GM12891 (cell line): ENCODE measurements at places on chromosomes 5 and 9.
A peak's percentile ranks its signal among the peaks of the same experiment; 100 is the strongest.

- no peak for DNase-seq
These were observed 68.0 kb upstream of the PIP5K1B start for GRCh38 chr9:68637020-68637419.

DNA sequence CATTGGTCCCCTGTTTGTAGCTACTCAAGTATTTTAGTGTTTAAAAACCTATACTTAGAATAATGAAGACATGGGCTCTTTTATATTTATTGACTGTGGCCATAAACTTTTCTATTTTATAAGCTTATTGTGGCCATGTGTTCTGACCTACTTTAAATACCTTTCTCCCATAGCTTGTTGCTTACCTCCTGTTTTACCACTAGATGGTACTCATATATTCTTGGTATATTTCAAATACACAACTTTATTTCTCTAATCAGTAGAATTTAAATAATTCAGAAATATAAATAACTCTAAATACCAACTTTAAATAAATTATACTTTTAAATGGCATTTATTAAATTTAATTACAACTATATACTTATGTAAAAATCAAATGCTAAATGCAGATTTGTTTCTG, 498.0 kb downstream of the PRDM9 start:
- DNase-seq, result no peak

DNA sequence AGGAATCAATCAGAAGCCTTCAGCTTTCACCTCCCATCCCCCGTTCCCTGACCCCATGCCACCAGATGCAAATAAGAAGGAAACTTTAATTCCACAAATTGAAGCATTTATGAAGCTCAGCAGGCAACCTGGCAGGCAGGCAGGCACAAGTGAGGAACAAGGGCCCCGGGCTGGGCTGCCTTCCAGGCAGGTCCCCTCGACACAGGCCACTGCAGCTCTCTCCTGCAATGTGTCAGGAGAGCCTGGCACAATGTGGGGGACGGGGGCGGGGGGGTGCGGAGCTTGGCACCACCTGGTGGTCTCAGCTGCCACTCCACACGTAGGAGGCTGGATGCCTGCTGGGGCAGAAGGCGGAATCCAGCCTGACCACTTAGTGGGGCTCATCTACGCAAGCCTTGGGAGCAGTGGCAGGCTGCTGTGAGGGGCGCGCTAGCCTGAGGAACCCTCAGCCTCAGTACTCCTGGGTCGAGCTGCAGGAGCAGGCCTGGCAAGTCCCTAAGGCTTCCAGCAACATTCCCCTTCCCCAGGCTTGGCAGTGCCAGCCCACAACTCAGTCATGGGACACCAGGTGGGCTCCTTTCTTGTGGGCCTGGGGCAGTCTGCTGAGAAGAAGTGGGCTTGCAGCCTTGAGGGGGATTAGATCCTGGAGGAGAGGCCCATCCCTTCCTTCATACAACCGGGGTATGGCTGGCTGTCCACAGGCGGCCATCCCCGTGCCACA, 50.2 kb upstream of the KCNMB1 start:
- no peak for DNase-seq

GRCh38 chr5:68398146-68398812, 182.7 kb downstream of the PIK3R1 start:
- no peak for DNase-seq

DNA sequence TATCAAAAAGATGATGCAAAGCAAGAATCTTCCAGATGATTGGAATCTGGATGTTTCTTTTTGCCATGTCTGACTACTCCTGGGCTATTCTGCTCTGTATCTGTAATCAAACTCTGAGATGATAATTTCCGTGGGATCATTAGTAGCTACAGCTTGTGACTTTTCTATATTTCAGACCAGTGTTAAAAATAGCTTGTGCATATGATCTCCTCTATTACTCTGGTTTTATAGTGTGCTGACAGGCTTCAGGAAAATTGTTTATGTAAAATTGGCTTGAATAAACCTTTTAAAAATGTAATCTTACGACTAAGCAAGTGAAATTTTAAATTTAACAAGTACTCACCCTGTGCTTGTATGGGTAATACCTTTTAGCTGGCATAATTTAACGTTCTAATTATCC, 40.4 kb downstream of the NAA35 start:
- DNase-seq, result no peak

GRCh38 chr5:124421584-124421983, 324.9 kb downstream of the ZNF608 start:
- DNase-seq, result no peak

DNA sequence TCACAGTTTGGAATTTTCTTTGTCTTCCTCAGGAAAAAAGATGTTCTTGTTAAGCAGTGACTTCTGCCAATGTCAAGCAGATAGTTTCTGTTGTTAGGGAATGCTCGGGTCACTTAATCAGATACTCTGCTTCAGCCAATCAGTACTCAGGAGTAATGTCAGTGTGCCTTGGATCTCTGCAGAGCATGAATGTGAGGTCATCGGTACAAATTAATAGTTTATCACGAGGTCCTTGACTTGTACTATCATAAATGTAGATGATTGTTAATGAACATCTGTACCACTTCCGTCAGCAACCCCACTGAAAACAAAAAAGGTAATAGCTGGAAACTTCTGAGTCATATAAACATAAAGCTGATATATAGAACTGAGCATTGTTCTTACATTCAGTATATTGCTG, 73.6 kb downstream of the FBXL7 start:
- DNase-seq, result no peak

DNA sequence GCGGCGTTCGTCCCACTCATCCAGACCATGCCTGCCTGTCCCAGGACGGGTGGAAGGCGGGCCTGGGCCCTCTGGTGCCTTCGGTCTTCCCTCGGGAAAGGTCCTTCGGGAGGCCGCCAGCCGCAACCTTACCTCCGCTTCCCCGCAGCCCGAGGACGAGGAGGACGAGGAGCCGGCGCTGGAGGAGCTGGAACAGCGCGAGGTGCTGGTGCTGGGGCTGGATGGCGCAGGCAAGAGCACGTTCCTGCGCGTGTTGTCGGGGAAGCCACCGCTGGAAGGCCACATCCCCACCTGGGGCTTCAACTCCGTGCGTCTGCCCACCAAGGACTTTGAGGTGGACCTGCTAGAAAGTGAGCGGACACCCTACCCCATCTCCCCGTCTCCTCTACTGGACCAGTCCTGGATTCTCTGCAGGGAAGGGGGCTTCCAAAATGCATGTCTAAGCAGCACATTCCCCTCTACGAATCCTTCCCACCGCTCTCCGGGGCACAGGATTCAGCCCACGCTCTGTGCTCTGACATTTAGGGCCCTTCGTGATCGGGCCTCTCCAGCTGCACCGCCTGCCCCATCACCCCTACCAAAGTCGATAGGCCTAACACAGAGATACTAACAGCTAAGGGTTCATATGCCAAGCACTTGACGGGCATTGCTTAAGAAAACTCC, 1.1 kb downstream of the ARL10 start:
- DNase-seq, result no peak

GRCh38 chr9:114911167-114911821, 19.1 kb downstream of the TNFSF8 start:
- DNase-seq, result no peak

GRCh38 chr9:121972501-121972981, 120.6 kb downstream of the TTLL11 start:
- no peak for DNase-seq

DNA sequence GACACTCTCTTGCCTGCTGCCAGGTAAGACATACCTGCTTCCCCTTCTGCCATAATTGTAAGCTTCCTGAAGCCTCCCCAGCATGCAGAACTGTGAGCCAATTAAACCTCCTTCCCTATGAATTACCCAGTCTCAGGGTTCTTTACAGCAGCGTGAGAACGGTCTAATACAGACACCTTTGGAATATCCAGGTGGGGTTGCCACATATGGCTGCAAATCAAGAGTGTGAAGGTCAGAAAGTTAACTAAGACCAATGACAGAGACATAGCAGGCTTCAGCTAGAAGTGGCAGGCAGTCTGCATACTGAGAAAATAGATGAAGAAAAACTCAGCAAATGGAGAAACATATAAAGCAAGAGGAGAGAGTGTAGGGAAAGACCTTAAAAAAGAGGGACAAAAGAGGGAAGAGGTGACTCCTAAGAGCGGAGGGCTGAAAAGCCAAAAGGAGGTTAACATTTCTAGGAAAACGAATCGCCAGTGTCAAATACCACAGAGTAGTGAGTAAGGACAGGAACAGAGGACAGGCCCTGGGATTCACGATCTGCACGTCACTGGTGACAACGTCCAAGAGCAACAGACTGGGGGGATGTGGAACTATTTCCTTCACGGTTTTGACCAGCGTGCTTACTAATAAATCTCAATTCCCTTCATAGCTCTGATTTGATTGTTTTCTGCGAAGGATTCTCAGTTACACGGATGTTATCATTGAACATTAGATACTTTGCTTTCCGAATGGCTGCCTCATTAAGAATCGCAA, 1.7 kb upstream of the ACO1 start:
- no peak for DNase-seq

GRCh38 chr5:4216142-4216541, 620.5 kb downstream of the IRX1 start:
- DNase-seq, result no peak

DNA sequence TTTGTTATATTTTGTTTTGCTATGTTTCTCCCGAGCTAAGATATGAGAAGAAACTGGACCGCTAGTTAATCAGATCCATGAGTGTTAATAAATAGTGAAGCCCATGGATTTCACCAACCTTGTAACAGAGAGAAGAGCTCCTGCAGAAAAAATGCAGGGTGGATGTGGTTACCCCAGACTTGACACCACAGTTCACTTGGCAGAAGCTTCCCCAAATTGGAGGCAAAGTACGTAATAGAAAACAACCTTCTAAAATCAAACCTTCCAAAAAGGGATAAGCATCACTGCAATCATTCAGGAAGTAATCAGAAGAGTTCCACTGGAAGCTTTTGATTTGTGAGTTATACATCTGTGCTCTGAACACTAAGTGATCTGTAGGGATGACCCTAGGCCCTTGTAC, 267.5 kb downstream of the ACTL7B start:
- no peak for DNase-seq

DNA sequence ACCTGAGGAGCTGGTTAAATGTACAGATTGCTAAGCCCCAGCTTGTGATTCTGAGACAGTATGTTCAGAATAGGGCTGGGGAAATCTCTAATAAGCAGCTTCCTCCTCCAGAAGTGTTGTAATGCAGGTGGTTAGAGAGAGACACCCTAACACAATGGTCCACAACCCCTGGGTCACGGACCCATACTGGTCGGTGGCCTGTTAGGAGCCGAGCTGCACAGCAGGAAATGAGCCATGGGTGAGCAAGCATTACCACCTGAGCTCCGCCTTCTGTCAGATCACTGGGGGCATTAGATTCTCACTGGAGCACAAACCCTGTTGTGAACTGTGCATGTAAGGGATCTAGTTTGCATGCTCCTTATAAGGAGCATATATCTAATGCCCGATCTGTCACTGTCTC, 61.8 kb downstream of the SLC36A1 start:
- no peak for DNase-seq

- no peak for DNase-seq
These were observed 17.6 kb downstream of the CWC27 start for GRCh38 chr5:64786372-64786771.

- DNase-seq, result no peak
These were observed 427.7 kb downstream of the CDK5RAP2 start for GRCh38 chr9:120152295-120152694.

- DNase-seq, result no peak
These were observed 124.3 kb downstream of the STK32A start for GRCh38 chr5:147359101-147359500.

DNA sequence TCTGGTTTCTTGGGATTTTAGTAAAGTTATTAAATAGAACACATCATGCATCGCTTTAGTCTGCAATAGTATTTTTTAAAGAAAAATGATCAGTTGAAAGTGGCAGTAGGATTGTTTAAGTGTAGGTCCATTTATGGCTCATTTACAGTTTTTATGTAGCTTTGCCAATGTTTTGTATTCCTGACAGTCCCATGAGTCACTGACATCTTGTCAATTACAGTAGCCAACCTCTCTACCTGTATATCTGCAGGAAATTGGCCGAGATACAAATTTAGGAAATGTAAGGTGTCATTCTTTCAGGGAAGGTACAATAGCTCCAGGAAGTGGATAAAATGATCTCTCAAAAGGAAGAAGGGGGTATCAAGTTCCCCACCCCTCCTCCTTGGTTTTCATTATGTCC, 47.7 kb upstream of the MTAP start:
- no peak for DNase-seq

- DNase-seq, result no peak
These were observed 64.3 kb downstream of the CSNK1A1 start for GRCh38 chr5:149486726-149487635.

DNA sequence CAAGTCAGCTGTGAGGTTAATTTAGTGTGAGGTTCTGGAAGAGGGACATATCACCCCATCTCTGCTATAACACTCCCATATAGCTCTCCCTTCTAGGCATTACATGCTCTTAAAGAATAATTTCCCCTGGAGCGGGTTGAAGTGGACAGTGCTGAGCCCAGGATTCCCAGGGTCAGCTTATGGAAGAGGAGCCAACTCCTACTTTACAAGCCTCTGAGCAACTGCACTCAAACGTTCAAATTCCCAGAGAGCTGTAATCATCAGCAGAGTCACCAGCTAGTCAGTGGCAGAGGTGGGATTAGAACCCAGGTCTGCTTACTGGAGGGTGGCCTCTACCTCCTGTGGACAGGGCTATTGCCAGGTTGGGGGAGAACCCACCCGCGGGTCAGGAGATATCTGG, 1.4 kb downstream of the NEURL1B start:
- DNase-seq, result no peak

DNA sequence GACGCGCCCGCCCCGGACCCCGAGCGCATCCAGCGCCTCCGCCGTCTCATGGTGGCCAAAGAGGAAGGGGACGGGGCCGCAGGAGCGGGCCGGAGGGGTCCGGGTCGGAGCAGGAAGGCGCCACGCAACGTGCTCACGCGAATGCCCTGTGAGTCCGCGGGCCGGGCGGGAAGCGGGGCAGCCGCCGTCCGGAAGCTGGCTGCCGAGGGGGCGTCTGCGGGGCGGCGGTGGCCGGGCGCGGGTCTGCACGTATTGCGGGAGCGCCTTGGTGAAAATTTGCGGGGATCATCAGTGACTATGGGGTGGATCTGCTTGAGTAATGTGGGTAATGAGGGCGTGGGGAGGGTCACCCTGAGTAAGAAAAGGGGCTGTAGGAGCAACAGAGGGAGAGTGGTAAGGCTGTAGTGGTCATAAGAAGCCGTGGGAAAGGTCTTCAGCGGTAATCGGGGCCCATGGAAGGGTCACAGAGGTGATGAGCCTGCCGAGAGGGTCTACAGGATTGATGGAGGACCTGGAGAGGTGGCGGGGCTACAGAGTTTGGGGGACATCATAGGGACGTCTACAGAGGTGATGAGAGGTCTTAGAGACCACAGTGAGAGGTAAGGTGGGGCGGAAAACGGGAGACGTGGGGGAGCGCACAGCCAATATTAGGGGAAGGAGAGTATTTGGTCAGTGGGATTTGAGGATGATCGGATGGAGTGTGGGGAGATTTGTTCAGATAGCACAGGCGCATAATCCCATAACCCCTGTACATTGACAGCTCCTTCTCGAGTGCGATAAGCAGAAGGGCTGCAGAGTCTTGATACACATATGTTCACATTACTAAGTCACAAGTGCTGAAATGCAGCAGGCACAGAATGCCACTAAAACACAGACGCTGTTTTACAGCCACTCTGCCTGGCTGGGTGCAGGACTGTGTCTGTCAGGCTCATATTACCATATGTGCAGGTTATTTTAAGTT, 819 bp downstream of the LSM11 start:
- DNase-seq, result peak; percentile 34
